ENCODE measurements at places on chromosomes 3 and 15.

- DNase-seq: no peak
These were observed 1.1 kb upstream of the UCN2 start for GRCh38 chr3:48564667-48565066.

GRCh38 chr3:102129760-102130608 lies 280.7 kb downstream of the NFKBIZ start:
- DNase-seq: no peak

DNA sequence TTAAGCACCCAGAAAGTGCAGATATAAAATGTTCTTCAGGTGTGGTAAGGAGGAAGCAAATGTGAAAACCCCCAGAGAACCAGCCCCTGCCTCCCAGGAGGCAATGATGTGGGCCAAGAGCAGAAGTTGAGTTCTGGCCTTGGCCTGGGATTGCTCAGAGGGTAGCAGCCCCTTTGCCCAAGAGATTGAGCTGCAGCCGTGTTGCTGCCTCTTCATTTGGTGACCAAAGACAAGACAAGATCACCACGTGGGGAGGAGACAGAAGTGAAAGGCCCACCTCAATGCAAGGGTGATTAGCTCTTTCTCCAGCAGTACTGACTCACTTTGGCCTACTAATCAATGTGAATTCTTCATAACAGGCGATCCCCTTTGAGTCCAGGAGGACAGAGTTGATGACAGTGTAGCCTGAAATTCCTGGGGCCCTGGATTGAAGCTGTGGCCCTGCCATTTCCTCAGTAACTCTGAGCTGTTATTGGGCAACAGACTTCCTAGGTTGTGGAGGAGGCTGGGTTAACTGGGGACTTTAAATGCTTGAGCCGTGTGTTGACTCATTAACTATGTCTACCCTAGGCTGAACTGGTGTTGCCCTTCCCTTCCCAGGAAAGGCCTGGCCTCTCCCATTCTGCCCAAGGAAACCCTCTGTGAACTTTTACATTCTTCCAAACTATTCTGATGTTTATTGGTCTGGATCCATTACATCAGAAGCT lies 86.5 kb downstream of the ST6GAL1 start:
- DNase-seq: no peak

DNA sequence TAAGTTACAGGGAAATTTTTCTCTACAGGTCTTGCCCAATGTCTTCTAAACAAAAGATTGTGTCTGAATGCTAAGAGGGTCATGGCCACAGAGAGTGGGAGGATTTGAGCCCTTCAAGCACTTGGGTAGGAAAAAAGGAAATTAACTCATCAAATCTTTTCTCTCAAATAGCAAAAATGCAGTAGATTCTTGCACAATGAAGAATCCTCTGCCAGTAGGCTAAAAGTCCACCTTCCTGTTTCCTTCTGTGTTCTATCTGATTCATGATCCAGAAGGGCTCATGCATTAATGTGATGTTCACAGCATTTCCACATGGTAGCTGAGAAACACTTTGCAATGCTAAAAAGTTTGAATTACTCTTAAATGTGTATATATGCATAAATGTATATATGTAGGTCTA lies 177.1 kb downstream of the CD47 start:
- DNase-seq: no peak

DNA sequence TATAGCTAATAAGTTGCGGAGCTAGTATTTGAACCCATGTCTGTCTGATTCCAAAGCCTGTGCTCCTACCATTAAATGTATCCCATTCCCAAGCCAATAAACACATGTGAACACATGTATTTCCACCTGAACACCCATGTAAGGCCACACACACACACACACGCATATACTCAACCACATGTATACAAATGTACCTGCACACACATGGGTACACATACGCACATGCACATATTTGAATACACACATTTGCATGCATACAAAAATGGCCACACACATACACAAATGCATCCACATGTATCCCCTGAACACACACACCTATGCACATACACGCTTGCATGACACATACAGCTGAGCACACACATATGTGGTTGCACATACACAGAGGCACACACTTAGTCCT lies 5.4 kb upstream of the MRPS22 start:
- DNase-seq: no peak

DNA sequence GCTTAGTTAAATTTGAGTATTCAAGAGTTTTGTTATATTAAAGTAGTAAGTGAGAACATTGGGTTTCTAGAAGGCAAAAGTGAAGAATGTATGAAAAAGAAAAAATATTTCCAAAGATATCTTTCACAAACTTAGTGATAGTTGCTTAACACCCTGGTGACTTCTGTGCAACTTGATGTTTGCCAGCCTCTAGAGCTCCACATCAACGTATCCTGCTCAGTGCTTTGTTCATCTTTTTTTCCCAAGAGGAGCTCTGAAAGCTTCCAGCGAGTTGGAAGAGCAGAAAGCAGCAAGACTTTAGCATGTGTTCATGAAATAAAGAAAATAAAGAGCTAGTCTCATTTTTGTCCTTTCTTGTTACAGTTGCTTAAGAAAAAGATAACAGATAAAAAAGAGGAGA lies 225.5 kb downstream of the GRM7 start:
- DNase-seq: no peak

- no peak for DNase-seq
These were observed 388.6 kb upstream of the DPH6 start for GRCh38 chr15:35934383-35935049.

DNA sequence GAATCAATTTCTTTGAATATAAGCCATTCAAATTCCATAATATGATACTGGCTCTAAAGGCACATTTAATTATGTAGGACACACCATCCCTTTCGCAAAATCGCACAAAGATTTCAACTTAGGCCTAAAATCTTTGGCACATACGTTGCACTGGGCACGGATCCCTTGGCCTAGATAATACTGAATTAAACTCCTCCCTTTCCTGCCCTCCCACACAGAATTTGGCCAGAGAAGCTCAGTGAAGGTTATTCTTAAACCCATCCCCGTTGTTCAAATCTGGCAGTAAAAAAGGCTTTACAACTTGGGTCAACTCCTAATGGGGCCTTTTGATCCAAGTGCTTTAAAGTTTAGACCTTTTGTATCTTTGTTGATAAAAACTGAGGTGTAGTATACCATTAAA lies 247.2 kb downstream of the PTPRG start:
- no peak for DNase-seq

- DNase-seq: no peak
These were observed 10.4 kb downstream of the NSMCE3 start for GRCh38 chr15:29259233-29259632.

DNA sequence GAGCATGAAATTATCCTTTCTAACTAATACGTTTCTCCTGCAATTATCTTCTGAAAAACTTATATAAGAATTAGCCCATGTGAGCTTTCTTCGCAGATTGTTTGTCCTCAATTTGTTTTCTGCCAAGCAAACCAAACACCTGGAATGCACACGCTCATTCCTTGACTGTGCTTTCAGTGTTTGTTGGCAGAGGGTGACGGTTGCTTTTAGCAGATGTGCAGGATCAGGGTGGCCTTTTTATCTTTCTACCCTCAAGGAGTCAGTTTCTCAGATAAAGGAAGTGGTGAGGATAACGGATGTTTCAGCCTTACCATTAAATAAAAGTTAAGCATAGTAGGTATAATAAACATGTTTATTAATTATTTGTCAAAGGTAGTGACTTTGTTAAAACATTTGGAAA lies 15.2 kb downstream of the ARPP21 start:
- DNase-seq: no peak

DNA sequence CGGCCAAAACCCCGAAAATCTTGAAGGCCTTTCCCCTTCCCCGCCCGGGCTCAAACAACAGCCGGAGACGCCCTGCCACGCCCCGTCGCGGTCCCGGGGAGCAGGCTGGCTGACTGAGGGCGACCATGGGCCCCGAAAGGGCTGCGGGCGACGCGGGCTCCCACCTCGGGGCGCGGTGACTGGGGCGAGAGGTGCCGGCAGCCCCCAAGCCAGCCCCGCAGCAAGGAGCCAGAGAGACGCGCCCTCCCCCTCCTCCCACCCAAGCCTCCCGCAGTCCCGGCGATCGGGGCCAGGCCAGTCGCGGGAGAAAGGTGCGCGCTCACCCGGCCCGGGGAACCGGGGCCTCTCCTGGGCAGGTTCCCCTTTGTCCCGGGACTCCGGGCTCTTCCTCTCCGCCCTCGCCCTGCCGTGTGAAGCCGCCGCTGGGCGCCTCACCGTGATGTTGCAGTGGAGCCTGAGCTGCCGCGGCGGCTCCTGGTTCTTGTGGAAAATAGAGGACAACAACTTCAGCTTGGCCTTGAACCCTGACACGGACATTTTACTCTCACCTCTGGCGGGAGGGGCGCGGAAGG lies 30.6 kb upstream of the ZSCAN2 start:
- DNase-seq: no peak

DNA sequence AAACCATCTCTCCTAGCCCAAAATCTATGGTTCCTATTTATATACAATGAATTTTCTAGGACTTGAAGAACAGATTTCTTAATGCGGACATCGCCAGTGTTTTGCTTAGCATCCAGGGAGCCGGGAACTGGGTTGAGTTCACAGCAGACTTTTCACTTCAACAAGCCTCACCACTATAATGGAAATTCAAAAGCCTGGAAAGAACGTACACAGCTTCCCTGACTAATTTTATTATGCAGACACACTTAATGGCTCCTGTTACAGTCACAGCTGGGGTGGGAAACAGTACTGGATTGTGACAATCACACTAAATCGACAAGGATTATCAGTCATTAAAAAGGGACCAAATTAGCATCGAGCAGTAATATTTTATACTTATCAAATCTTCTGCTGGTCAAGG lies 129.2 kb upstream of the BNIP2 start:
- no peak for DNase-seq

GRCh38 chr3:106249159-106249558 lies 380.3 kb upstream of the CBLB start:
- DNase-seq: no peak

DNA sequence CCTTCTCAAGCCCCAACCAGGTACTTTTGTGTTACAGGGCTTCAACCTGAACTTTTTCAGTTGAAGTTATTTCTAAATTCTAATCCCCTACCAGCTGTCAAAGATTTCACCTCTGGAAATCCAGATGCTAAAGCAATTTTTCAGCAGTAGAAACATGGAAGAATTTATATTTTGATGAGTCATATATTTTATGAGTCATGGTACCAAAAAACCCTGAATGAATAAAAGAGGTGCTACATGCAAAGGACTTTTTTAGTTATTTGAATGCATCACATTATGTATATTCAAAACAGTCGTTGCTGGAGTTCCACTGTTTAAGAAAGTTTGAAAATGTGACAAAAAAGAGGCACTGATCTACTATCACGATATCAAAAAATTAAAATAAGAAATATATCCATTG lies 96.0 kb upstream of the ZNF385D start:
- DNase-seq: no peak

DNA sequence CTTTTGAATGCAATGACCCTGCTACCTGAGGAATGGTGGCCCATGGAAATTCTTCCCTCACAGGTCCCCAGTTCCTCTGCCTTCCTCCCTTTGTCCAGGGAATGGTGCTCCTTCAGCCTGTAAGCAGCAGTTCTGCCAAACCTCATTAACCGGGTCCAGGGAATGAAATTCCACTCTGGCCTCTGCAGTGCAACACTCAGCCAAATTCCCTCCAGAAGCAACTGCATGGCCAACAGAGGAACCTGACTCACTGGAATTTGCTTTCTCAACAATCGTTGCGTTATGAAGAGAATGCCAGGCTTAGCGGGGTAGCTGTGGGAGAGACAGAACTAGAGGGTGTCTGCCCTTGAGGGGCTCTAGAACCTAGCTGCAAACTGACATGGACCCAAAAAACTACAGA lies 449.4 kb upstream of the PROK2 start:
- DNase-seq: no peak

DNA sequence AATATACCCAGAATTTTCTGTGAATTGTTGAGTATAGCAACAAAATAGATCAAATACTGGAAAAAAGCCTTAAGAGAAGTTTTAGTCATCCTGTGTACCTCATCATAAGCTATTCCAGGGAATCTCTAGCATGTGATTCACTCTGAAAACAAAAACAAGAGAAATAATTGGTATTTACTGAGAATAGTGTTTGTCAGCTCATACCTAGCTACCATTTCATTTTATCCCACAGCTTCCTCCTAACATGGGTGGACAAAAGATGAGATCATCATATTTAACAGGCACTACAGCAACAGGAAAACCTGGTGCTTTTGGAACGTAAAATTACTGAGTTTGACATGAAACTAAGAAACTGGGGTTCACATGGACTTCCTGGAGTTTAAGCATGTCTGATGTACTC lies 753.5 kb upstream of the NECTIN3 start:
- no peak for DNase-seq

DNA sequence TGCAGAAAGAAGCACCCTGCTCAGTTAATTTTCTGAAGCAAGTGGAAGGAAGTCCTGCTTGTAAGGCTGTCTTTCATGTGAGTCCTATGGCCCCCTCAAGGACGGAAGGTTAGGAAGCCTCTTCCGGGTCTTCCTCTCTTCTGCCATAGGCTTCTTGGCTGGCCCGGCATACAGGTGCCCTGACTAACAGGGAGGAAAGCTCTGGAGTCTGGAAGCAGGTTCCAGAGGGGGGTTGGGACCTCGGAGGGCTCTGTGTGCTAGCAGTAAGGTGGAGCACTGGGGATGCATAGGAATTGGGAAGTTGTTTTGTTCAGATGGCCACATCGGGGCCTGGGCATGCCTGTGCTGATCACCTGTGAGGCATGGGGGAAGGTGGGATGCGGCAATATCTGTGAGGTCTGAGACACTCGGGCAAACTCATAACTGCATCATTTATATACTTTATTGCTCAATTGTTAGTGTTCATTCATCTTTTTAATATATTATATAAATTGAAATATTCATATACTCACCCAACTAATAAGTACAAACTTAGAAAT lies 49.6 kb downstream of the TRAK1 start:
- DNase-seq: no peak

- no peak for DNase-seq
These were observed 29.6 kb upstream of the SECISBP2L start for GRCh38 chr15:49075881-49076280.

DNA sequence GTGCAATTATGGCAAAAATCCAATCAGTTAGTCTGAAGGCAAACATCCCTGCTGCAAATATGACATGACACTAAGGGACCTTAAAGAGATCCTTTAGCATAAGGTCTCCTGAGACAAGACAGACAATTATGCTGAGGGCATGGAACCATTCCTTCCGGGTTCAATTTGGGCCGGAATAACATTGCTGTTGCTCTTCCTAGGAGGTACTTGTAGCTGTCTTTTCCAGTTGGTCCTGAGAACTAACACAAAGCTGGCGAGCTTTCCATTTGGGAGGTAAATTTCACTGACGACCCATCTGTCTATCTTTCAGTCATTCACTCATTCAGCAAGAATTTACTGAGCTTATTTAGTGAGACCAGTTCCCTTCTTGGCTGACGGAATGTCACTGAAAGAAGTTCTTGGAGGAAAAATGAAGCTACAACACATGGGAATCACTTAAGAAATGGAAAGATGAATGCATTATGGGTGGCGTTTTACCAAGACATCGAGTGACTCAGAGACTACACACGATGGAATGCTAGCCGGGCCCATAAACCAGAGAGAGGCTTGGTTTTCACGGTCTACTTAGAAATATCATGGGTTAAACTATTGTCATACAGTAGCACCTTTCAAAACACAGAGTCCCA lies 215.5 kb downstream of the PDZRN3 start:
- no peak for DNase-seq

All from left renal cortex interstitium (tissue), 4 donors.